EH (cell line): ENCODE measurements at places on chromosomes 3 and 15.

DNA sequence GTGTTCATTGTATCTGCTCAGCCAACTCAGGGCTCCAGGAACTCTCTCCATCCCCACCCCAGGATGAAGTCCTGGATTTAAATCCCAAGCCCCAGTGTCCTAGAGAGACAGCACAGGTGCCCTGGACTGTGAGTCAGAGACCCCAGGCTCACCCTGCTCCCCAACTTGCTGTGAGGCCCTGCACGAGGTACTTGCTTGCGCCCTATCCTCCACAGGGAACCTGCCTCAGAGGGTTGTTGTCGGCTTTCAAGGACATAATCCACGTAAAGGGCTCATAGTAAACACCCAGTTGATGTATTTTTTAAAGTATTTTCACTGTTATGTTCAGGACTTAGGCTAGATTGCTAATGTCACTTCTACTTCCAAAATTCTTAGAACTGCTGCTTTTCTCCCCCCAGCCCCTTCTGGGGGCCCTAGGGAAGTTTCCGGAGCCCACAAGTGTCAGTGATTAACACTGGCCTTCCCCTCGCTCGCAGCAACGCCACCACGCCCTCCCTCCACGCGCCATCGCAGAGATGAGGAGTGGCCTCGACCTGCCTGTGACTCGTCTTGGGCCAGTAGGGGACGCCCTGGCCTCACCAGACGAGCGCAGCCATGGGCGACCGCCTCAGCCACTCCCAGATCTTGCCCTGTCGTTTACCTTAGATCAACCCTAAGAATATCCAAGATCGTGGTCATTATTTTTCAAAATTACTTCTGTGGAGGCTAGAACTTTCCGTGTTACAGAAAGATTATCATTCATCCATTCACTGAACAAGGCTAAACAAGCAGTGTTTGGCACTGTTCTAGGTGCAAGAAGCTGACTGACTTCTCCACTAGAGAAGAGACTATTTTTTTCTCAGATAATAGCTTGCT, 6.0 kb upstream of the SRP14 start:
- peak; percentile 83 for DNase-seq

- peak; percentile 91 for DNase-seq
Observed at GRCh38 chr3:38834110-38834509, 18.1 kb upstream of the SCN10A start.

DNA sequence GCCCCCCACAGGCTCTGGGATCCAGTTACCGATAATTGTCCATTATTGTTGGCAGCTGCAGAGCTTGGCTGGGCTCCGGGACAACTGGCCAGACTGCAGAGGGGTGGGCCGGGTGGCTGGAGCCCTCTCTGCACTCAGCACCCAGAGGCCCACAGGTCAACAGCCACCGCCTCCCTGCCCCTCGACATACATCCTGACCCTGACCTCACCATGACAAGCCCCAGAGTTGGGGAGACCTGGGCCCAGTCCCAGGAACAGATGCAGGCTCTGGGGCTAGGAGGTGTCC, 22.4 kb downstream of the PTH1R start:
- DNase-seq = no peak

DNA sequence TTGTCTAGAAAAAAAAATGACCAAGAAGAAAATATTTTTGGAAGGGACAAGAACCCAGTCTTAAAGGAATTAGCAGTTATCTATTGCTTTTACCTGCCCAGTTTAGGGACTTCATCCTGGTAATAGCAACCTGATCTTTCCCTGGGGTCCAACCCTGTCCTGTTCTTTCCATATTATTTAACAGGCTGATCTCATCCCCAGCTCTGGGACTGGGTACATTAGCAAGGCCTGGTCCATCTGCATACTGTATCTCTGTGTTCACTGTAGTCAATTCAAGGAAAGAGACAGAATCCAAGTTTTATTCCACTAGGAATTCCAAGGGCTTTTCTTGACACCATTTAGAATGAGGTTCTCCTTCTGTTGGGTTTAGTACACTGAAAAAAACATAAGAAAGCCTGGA, 191.7 kb upstream of the GADL1 start:
- no peak for DNase-seq
